ENCODE measurements at places on chromosomes 5 and 9.

DNA sequence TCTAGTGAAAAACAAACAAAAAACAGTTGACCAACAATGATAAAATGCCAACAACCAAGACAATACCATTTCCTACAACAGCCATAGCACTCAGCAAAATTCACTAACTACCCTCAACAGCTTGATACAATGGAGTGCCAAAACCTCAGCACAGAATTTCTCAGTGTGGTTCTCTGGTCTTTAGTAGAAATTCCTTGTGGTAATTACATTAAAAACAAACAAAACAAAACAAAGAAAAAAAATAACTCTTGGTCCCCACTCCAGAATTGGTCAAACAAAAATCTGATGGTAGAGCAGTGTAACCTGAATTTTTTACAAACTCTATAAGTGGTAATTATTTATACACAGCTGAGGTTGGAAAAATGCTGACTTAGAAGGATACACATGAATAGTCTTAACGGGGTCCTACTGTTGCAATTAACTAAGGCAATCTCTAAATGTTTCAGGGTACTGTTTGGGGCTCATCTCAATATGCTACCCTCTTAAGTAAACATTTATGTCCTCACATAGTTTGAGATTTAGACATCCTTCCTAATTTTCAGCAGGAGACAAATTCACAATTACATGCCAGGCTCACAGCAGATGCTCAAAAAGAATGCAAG lies 13.8 kb downstream of the CSNK1A1 start:
- DNase-seq, result no peak

GRCh38 chr5:13866792-13867191 lies 77.7 kb downstream of the DNAH5 start:
- DNase-seq, result peak; percentile 4

- DNase-seq, result no peak
Measured at GRCh38 chr5:123286891-123287290, 136.3 kb downstream of the CEP120 start.

GRCh38 chr5:116876240-116876840 lies 301.7 kb upstream of the SEMA6A start:
- DNase-seq, result no peak
